EL (cell line): ENCODE measurements at places on chromosomes 12 and 14.

DNA sequence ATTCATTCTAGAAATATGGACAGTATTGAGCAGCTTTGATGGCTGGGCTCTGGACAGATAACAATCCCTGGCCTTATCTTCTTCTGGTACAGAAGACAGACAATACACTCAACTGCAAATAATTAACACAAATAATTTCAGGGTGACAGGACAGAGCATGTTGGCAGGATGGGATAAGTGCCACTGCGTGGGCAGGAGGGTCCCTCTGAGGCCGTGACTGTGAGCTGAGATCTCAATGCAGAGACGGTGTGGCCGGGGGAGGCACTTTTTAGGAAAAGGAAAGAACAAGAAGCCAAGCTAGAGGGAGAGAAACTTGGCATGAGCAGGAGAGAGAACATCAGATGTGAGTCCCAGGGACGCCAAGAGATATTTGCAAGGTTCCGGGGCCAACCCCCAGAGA, 8.1 kb downstream of the SYNE3 start:
- no peak for DNase-seq

DNA sequence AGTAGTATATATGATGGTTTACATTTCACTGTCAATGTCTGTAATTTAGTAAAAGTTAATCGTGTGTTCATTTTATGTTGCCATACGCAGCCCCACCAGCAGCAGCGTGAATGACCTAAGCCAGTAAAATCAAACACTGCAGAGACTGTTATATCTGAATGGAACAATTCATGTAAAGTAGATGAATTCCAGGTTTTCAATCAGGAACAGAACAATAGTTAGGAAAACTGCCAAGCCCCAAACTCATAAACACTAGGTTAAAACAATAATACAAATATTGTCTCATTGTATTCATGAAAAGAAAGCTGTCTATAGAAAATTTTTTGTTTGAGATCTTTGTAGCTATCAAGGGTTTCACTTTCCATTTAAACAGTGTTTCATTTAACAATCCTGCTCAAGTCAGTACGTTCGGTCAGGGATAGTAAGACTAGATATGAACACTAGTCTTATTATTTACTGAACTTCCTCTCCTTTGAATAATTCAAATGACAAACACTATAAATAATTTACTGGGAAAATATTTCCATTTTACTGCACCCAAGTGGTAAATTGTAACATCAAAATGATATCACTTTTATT, 256.8 kb upstream of the FLRT2 start:
- no peak for DNase-seq

DNA sequence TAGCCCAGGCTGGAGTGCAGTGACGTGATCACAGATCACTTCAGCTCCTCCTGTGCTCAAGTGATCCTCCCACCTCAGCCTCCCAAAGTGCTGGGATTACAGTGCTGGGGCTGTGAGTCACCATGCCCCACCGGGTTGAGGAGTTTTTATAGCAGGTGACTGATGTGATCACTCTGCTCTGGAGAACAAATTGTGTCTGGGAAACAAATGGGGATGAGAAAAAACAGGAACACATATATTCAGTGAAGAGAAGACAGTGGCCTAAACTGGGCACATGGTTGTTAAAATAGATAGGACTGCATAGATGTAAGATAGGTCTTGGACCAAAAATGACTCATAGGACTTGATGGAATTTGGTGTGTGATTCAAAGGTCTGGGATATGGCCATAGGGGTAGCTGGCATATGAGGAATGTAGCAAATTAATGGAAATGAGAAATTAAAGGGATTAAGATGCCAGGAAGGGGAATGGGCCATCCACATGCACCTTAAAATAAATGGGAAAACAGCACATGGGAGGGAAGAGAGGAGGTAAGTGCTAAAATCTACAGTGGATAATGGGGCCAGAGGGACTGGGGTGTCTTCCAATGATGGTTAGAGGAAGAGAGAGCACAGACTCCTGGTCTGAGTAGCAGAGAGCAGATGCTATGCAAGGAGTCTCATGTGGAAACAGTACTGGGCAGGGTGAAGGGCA, 11.2 kb downstream of the BCAT1 start:
- DNase-seq, result peak; percentile 78

DNA sequence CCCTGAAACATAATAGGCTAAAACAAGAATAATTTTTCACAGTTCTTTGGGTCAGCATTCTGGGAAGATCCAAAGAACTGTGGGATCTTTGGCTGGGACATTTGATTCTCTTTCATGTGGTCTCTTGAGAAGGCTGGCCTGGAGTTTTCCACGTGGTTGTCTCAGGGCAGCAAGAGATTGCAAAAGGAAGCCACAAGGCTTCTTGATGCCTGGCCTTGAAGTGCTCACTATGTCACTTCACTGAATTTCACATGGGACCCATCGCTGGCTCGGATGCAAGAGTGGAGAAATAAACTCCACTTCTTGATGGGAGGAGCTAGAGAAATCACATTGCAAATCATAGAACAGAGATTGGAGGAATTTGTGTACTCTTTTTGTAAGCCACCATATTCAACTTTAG, 343.4 kb downstream of the MED13L start:
- no peak for DNase-seq

DNA sequence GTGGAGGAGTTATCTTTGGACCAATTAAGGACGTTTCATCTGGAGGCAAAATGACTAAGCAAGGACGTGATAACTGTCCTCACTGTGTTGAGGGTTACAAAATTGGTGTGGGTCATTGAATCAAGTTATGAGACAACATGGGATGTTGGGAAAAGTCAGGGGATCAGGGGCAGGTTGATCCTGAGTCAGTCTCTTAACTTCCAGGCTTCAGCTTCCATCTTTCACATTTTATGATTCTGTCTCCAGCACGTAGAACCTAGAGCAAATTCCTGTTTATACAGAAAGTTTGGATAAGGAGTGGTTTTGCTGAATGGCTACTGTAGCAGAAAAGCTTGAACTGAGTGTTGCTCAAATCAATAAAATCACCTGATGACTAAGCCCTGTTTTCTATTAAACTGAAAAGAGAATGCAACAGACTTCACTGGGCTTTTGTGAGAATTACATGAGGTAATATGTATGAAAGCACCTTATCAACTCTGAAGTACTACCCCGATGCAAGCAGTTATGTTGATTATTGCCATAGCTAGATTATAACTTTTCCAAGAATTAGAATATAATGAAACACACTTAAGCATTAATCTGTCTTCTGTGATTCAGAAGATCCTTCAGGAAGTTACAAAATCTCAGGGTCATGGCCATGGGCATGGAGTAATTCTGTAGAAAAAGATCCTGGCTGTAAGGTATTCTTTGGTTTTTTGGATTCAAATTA, 184.8 kb downstream of the ETV6 start:
- peak; percentile 34 for DNase-seq

- no peak for DNase-seq
Measured at GRCh38 chr12:95205016-95205624, 12.1 kb downstream of the FGD6 start.

- DNase-seq, result no peak
Measured at GRCh38 chr14:75299059-75299458, 20.4 kb downstream of the FOS start.
